ENCODE measurements at places on chromosomes 16 and 17. TPM values are rescaled to one million over a fixed set of nuclear protein-coding genes. Genes with fewer than 3 reads are reported as not detected.

SCIMP gene
- polyA plus RNA-seq = 2.1 TPM

IRF8 gene
- polyA plus RNA-seq = 5.2 TPM

CYB5D1 gene
- 4.9 TPM for polyA plus RNA-seq

ZG16 gene
- not detected for polyA plus RNA-seq

CDR2L gene
- polyA plus RNA-seq = 6.1 TPM

C16orf46 gene
- 0.44 TPM for polyA plus RNA-seq

INCA1 gene
- 1.6 TPM for polyA plus RNA-seq

KRT39 gene
- polyA plus RNA-seq = not detected

SP2 gene
- polyA plus RNA-seq = 4.7 TPM

CRYM gene
- 0.75 TPM for polyA plus RNA-seq

GP2 gene
- polyA plus RNA-seq = 22.1 TPM

Measured in stomach (tissue), 19 donors.